ENCODE measurements at places on chromosomes 5 and 9.

- no peak for DNase-seq
Observed at GRCh38 chr5:135481387-135481786, 29.2 kb upstream of the TIFAB start.

DNA sequence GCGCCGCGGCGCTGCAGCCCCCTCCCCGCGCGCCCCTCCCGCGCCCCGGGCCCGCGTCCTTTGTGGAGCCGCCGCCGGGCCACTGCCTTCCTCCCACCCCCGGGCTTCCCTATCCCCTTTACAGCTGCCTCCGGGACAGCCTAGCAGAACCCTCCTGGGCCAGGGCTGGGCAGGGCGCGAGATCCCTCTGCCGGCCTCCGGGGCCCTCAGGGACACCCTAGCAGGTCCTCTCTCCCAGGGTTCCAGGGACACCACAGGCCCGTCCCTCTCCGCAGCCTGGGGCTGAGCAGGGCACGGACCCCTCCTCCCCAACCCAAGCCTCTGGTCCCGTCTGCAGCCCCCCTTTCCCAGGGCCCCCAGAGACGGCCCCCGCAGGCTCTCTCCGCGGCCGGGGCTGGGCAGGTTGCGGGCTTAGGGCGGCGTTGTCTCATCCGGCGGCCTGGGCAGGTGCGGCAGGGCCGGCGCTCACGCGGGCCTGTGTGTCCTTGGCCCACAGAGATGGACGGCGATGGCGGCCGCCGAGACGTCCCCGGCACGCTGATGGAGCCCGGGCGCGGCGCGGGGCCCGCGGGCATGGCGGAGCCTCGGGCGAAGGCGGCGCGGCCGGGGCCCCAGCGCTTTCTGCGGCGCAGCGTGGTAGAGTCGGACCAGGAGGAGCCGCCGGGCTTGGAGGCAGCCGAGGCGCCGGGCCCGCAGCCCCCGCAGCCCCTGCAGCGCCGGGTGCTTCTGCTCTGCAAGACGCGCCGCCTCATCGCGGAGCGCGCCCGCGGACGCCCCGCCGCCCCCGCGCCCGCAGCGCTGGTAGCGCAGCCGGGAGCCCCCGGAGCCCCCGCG is 710 bp downstream of the WNK2 start:
- DNase-seq: no peak

- no peak for DNase-seq
Observed at GRCh38 chr9:87711857-87712800, 13.8 kb upstream of the CTSL start.

- DNase-seq: no peak
Observed at GRCh38 chr5:402615-403359, 40.2 kb upstream of the EXOC3 start.

- no peak for DNase-seq
Observed at GRCh38 chr5:50352382-50352781, 88.7 kb downstream of the EMB start.

DNA sequence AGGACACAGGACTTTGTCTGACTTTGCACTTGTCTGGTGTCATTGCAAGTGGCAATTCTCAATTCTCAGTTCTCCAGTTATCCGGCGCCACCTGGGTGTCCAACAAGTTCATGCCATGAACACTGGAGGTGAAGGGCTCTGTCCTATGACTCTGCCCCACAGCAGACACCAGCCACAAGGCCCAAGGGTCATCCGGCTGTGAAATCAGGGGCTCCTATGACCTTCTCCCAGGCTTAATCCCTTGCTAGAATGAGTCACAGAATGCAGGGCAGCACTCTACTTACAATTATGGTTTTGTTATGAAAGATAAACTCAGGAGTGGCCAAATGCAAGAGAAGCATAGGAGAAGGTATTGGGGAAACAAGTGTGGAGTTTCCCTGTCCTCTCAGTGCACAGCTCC is 392.0 kb downstream of the GADD45G start:
- no peak for DNase-seq
